Brain microvascular endothelial cell (primary cell): ENCODE measurements at places on chromosomes 3 and 15.

- no peak for DNase-seq
Observed at GRCh38 chr3:183492849-183493179, 62.7 kb downstream of the KLHL6 start.

DNA sequence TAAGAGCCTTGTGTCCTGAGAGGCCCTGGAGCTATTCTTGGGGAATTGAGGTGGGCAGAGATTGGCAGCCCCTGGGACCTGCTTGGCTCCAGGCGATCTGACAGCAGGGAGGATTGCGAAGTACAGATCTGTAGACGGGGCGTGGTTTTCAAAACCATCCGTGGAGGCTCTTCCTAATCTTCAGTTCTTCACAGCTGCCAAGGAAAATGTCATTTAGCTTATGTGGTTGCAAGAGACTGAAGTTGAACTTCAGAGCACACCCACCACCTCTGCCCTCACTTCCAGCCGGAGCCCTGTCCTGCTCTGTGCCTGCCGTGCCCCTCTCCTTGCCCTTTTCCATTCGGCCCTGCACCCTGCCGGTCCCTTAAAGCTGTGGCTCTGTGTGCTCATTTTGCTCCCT, 12.9 kb downstream of the NISCH start:
- no peak for DNase-seq

DNA sequence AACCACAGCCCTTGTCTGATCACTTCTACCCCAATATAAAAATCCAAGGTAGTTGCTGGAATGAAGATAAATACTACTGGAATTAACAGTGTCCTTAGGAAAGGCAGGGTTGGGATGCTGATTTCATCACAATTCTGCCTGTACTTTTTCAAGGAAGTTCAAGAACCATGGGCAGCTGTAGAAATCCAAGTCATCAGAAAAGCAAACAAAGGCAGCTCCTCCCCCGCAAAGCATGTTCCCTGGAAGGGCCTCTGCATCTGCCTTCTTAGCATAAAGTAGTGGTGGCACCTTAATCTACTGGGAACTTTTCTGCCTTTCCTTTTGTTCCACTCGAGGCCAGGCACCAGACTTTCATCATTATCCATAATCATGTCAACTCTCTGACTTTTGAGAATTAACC, 54.4 kb downstream of the ERC2 start:
- no peak for DNase-seq

DNA sequence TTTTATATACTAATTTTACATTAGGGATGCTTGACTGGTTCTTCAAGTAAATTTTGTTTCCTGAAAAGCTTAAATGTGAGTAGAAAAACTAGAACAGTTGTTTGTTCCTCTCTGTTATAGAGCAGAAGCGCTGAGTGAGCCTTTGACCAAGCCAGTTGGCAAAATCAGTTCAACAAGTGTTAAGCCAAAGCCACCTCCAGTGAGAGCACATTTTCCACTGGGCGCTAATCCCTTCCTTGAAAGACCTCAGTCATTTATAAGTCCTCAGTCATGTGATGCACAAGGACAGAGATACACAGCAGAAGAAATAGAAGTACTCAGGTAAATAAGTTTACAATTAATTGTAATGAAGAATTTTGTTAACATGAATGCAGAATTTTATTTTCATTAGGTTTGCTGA, 14.6 kb downstream of the CAPN7 start:
- DNase-seq: no peak

DNA sequence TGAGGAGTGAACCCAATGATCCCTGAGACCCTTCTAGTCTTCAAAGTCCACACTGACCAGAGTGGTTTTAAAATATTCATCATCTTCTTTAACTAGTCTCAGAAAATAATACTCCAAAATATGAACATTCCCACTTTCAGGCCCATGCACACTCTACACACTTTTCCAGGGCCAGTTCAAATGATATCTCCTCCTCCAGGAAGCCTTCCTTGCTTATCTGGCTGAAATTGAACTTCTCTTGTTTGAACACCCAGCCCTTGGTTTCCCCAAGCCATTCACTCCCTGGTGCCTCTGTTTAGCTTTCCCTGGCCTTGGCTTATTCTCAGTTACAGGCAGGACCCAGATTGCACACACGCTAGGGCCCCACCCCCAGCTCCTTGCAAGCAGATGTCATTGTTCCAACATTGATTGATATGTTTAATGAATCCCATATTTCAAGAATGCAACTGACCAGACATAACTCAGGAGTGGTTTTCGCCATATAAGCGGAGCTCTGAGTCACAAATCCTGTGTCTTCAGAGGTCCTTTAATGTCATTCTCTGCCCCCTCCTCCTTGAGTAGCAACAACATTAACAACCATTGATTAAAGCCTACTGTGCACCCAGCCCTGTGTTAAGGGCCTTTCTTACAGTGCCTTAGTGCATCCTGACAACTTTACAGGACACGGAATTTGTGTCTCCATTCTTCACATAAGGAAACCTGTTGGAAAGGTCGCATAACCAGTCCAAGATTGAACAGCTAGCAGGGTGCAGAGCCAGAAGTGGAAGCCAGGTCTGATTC, 2.1 kb downstream of the ITGA11 start:
- no peak for DNase-seq

DNA sequence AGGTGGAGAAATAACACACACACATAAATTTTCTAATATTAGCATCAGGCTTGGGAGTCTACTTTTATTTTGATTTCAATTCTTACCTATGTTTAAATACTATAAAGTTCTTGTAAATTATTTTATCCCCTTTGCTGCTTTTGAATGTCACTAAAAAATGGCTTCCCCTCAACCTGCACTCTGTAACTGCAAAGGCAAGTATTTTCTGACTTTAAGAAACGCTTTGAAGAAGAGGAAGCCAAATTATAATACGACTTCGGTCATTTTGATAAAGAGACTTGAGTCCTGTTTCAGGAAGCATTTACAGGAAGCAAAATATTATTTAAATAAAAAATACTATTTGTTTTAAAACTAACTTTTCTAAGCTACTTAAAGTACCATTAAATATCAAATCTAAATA, 627.7 kb upstream of the AGTR1 start:
- no peak for DNase-seq

- peak; percentile 34 for DNase-seq
Observed at GRCh38 chr3:117526470-117527079, 817.0 kb downstream of the TUSC7 start.
